ENCODE measurements at places on chromosomes 6 and 20.

DNA sequence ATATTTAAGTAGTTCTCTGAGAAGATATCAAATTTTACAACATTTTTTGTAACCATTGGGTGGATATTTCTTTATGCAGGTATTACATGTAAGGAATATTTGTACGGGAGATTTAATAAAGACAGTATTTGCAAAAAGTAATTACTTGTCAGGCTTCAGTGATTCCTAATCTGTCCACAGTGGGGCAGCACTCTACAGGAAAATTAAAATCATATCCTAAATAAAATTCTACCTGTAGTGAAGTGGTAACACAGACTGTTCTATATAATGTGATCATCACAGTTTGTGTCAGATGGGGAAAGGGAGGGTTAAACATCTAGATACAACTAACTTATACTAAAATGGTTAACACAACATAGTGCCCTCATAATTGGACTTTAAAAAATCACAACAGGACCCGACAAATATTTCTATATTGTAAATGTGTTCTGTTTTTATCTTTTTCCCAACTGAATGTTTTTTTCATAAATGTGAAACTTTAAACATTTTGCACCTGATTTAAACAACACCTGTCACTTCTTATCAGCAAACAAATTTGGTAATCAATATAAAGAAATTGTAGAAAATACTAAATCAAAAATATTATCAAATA is 145.6 kb upstream of the MANEA start:
- DNase-seq, result peak; percentile 1

DNA sequence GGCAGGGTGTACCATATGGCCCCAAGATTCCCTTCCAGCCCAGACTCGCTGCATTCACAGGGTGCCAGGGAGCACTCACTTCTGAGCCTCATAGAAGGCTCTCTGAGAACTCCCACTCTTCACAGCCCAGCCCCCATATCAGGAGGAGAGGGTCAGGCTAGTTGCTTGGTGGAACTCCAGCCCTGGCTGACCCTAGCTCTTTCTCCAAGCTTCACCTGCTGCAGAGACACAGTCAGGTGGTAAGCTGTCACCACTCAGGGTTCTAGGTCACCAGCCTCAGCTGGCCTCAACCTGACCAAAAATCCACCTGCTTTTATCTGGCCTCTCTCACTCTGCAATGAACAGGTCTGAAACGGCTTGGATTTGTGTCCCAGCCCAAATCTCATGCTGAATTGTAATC is 162.7 kb upstream of the MLN start:
- no peak for DNase-seq

GRCh38 chr20:38607351-38607750 is 5.7 kb downstream of the ARHGAP40 start:
- no peak for DNase-seq

- DNase-seq, result no peak
Measured at GRCh38 chr6:139251045-139251690, 40.6 kb downstream of the TXLNB start.

DNA sequence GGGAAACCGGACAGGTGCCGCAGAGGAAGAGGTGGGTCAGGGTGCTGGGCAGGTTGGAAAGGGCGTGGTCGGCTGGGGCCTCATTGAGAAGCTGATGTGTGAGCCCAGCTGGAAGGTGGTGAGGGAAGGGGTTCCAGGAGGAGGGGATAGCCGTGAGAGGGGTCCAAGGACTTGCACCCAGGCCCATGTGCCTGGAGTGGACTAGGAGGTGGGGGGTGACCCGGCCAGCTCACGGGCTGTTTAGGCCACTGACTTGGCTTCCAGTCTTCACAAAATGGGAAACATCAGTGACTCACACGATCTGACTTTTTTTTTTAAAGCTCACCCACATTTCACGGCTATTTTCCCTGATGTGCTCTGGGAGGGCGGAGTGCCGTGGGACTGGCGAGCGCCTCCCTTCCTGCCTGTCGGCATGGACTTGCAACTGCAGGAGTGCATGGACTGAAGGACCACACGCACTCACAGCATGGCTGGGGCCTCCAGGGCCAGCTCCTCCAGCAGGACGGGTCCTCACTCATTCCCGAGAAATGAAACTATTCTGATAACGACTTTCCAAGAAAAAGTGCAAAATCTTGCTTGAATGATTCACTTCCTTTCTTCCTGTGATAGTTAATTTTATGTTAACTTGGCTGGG is 13.5 kb upstream of the PDE10A start:
- DNase-seq, result no peak

GRCh38 chr6:54285595-54285994 is 22.6 kb upstream of the TINAG start:
- DNase-seq, result no peak

GRCh38 chr20:63096681-63097335 is 90.0 kb upstream of the BHLHE23 start:
- no peak for DNase-seq

DNA sequence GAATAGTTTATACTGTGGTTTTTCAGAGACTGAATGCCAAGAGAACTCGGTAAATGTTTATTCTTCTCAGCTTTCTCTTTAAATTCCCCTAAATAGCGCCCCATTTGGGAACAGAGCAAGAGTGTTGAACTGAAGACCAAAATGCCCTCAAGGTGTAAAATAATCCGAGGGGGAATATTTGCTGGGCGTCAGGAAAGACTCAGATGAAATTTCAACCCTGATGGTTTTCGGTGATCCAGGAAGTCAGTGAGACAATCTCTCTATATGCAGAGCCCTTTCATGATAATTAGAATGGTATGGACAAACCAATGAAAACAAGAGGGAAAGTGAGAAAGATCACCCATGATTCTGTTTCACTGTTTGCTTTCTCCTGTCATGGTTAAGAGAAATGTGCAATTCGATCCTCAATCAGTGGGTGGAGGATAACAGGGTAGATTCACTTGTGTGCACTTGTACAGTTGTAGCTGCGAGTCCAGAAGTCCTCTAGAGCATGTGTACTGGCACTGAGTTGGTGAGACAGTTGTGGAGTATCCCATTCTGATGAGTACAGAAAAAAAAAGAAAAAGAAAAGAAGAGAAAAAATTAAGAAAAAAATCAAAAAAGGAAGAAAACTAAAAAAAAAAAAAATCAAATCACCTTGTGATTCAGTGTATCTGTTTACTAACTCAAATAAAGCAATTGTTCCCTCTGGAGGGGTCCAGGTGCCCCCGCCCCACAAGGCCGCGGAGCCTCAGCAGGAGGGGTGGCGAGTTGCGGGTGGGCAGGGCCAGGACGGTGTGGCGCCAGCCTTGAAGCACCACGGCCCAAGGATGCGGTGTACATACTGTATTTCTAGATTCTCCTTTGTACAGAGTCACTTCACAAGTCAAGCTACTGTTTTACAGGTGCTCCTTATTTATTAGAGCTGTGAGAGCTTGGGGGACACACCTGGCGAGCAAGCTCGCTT is 164.9 kb downstream of the SCML4 start:
- no peak for DNase-seq

- no peak for DNase-seq
Measured at GRCh38 chr6:149884215-149884614, 13.7 kb downstream of the RAET1E start.

DNA sequence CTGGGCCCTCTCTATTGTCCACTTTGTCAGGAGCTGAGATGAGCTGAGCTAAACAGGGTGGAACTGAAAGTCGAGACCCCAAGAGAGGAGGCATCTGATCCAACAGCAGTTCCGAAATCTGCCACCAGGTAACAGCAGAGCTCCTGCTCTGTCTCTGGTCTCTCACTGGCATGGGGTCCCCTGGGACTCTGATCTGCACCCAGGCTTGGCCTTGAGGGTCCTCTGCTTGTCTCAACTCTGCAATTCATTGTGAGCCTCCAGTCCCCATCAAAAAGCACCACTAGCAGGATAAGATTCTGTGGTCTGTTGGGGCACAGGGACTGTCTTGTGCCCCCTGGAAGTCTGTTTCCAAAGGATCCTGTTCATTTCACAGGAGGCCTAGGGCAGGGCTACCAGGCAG is 62.5 kb upstream of the TOP1 start:
- no peak for DNase-seq

DNA sequence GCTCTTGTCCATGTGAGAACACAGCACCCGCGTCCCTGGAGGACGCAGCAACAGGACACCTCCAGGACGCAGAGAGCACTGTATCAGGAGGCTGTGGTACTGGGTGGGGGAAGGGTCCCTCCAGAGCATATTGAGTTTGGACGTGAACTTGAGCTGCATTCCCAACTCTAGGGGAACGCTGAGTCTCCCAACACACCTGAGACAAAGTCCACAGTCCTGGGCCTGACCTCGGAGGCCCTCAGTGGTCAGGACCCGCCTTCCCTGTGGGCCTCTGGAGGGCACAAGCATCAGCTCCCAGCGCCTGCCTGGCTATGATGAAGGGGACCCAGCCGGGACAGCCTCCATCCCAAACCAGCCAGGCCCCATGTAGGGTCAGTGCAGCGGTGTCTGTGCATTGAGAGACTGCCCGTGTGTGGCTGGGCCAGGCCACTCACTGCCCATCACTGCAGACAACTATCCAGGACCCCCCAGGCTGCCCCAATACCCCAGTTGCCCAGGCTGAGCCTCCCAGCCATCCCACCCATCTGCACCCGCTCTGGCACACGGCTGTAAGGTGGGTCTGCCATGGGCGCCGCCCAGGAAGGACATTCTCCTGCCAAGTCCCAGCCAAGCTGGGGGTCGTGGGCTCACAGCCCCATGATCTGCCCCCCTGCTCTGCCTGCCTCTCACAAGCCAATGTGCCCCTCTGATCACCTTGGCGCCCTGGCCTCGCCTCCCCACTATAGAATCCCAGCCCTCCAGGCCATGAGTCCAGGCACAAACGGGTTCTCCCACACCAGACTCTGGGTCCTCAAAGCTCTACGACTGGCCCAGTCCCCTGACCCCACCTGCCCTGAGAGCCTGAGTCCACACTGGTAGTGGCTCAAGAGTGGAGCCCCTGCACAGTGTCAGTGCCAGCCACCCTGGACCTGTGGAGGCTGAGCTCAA is 115.7 kb downstream of the TAF4 start:
- no peak for DNase-seq

- no peak for DNase-seq
Measured at GRCh38 chr6:105932440-105932839, 153.7 kb upstream of the PRDM1 start.

- DNase-seq, result no peak
Measured at GRCh38 chr6:44074813-44075646, 52.2 kb downstream of the MRPL14 start.

- DNase-seq, result no peak
Measured at GRCh38 chr20:61628901-61629601, 377.0 kb downstream of the CDH4 start.

All from stimulated activated CD4-positive, alpha-beta T cell treated with anti-CD3 and anti-CD28 coated beads, TNF-alpha, amount 100 ng/mL, for 4 hours (primary cell).